ENCODE measurements at places on chromosomes 6 and 20. TPM values are rescaled to one million over a fixed set of nuclear protein-coding genes. Genes with fewer than 3 reads are reported as not detected.
A peak's percentile ranks its signal among the peaks of the same experiment; 100 is the strongest.

Gene ITPR3
- total RNA-seq = 8.7 TPM

GRCh38 chr6:44672841-44673240 is 285.3 kb downstream of the CDC5L start:
- no peak for DNase-seq

DNA sequence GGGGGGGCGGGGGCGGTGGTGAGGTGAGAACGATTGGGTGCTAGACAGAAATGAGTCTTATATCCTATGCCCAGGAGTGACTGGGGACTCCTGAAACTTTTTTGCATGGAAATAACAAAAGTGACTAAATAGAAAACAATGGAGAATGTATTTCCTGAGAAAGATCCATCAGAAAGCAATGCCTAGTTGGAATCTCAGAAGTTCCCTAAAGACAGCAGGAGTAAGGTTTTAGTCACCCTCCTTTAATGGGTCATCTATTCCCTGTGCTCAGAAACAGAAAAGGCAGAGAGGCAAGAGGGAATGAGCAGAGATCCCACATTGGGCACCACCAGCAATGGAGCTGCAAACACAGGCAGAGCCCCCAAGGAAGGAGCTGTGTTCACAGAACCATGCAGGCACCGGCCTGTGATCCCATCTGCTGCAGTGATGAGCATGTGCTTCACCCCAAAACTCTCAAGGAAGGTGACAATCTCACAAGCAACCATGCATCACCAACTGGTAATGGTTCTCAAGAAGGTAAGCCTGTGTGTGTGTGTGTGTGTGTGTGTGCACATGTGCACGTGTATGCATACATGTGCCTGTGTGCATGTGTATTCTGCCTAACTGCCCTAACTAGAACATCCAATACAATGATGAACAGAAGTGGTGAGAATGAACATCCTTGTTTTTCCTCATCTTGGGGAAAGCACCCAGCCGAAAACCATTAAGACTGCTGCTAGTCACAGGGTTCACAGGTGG is 168.4 kb downstream of the WDR27 start:
- no peak for DNase-seq

DNA sequence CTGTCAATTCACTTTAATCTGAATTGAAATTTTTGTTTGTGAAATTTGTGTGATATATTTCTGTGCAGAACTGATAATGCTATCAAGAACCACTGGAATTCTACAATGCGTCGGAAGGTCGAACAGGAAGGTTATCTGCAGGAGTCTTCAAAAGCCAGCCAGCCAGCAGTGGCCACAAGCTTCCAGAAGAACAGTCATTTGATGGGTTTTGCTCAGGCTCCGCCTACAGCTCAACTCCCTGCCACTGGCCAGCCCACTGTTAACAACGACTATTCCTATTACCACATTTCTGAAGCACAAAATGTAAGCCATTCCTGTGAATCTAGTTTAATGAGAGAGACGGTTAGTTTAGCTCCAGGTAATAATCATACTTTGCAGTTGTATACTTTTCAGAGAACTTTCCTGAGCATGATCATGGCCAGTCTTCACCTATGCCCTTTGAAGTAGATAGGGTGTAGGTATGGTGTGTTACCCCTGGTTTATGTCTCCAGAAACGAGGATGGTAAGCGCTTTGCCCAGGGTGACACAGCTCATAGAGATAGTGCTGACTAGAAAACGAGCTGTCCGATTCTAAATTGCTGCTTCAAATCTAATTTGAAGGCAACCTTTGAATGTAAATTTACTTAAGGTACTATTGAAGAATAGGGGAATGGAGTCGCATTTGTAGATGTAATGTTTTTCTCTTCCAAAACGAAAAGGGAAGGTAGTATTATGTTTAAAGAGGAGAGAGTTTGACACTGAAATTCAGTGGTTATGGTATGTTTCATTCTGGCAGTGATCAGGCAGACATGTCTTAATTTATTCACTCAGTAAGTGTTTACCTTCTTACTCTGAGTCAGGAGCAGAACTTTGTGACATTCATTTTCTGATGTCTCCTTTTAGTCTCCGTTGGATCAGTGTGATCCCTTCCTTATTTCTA is 11.4 kb downstream of the MYB start:
- DNase-seq = no peak

- DNase-seq = no peak
These were observed 100.4 kb upstream of the TCF21 start for GRCh38 chr6:133788556-133788955.

Gene HDGFL1
- not detected for total RNA-seq

Gene OPRL1
- total RNA-seq = 2.2 TPM

Gene MLN
- not detected for total RNA-seq

Gene RIMS1
- 3.0 TPM for total RNA-seq

DNA sequence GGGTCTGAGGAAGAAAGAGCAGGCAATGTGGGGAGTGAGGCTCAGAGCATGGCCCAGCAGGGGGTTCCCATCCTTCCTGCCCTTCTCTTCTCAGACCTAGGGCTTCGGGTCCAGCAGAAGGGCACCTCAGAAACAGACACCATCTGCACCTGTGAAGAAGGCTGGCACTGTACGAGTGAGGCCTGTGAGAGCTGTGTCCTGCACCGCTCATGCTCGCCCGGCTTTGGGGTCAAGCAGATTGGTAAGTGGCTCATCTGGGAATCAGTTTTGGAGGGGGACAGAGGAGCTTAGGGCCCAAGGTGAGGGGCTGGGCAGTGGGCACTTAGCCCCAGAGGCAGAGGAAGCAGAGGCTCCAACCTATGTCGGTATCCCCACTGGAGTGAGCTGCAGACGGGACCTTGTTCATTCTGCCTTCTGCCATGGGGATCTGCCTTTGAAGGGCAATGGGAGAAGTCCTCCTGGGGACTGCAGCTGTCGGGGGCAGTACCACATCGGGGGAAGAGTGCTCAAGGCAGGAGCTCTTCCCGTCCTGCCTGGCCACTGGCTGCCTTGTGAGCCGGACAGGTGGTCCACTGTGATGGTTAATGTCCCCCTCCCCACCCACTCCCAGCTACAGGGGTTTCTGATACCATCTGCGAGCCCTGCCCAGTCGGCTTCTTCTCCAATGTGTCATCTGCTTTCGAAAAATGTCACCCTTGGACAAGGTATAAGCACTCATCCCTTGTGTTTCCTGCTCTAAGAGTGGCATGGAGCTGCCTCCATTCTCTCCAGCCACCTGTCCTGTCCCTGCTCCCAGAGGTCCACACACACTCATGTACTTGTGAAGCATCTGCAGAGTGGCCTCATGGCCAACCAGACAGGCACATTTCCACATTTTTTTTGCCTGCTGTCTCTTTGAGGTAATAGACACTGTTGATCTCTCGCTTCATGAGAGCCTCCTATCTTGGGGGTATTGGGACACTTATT is 4.7 kb downstream of the CD40 start:
- DNase-seq = no peak

Gene PRDM1
- 1.1 TPM for total RNA-seq

Gene SLC22A2
- total RNA-seq = 0.36 TPM

DNA sequence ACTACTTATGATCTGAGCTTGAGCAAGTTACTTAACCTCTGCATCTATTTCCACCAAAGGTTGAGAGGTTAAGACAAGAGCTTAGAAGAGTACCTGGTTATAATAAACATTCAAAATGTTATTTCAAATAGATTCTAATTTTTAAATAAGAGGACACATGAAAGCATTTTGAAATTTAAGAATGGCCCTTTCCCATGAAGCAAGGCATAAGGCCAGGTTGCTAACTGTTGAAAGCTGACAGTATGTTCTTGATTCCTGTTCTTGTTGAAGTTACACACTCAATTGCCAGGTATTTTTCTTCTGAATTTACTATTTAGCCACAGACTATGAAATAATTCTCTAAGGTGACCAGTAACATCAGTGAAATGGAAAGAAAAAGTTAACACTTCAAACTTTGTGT is 14.5 kb downstream of the C6orf62 start:
- no peak for DNase-seq

DNA sequence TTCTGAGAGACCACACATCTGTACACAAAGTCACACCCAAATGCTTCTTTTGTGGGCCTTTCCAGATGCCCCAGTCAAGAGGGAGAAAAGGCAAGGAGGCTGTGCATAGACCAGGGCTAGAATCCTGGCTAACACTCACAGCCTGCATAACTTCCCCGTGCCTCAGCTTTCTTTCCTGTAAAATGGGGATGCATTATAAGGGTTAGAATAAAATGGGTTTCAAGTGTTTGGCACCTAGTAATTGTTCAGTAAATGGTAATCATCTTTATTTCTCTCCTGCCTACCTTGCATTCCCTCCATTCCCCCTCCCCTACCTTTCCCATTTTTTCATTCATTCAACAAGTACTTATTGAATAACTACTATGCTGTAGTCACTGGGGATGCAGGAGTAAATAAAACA is 29.4 kb downstream of the UNC5CL start:
- no peak for DNase-seq

- DNase-seq = peak; percentile 86
These were observed at the start of gene SENP6 for GRCh38 chr6:75601304-75602245. Gene SENP6 (plus strand): TSS chr6:75601880. CDS start chr6:75602525, 645 bp downstream.

Gene NOTCH4
- total RNA-seq = 23.0 TPM

- DNase-seq = no peak
These were observed 164.6 kb downstream of the MTFR2 start for GRCh38 chr6:136085370-136086115.

- DNase-seq = no peak
These were observed 173.2 kb downstream of the PDE7B start for GRCh38 chr6:136024711-136025110.

GRCh38 chr6:27176523-27177484 is 70.7 kb upstream of the PRSS16 start:
- DNase-seq = no peak

DNA sequence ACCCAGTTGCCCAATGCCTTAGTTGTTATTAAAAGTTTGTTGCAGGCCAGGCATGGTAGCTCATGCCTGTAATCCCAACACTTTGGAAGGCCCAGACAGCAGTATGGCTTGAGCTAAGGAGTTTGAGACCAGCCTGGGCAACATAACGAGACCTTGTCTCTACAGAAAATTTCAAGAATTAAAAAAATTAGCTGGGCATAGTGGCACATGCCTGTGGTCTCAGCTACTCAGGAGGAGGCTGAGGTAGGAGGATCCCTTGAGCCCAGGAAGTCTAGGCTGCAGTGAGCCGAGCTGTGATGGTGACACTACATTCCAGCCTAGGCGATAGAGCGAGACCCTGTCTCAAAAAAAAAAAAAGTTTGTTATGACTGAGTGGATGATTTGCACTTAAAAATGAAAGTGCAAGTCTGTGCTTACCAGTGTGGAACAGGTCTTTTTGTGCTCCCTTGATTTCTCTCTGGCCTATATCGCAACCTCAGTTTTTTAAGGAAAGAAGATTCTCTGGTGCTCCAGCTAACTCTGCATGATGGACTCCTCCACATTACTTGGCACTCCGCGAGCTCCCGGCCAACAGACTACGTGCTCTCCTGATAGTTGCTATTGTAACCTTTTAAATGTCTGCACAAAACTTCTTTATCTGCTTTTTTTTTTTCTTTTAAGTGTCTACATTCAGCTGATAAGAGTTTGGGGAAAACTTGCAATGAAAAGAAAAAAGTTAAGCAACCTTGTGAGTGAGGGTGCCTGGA is 22.1 kb downstream of the ZKSCAN3 start:
- no peak for DNase-seq

DNA sequence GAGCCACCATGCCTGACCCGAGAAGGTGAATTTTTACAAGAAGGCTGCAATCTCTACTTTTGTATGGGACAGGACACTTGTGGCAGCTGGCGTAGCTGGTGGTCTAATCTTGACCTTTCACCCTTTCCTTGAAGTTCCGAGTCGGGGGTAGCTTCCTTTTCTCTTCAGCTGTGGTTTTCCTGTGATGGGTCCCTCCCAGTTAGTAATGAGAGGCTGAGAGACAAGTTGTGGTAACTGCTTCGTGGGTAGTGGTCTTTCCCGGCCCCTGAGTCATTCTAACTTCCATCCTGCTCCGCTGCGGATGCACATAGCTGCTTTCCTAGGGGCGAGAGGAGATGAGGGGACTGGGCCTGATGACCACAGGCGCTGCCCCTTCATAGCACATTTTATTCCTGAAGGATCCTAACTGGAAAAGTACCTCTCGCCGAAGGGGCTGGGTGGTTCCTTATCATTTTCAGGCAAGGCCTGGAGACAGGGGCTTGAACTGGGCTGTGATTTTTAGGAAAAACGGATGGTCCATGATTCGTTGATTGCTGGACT is 3.1 kb downstream of the SYNJ2 start:
- peak; percentile 39 for DNase-seq

Gene FOXF2
- 28.5 TPM for total RNA-seq

GRCh38 chr20:58555078-58555765 is 40.0 kb upstream of the APCDD1L start:
- DNase-seq = peak; percentile 37

- no peak for DNase-seq
These were observed 166.5 kb downstream of the KIF6 start for GRCh38 chr6:39558591-39559190.

- no peak for DNase-seq
These were observed 73.1 kb downstream of the PRND start for GRCh38 chr20:4794846-4795245.

Gene ZNF334
- total RNA-seq = 5.7 TPM

Gene C20orf141
- total RNA-seq = not detected

DNA sequence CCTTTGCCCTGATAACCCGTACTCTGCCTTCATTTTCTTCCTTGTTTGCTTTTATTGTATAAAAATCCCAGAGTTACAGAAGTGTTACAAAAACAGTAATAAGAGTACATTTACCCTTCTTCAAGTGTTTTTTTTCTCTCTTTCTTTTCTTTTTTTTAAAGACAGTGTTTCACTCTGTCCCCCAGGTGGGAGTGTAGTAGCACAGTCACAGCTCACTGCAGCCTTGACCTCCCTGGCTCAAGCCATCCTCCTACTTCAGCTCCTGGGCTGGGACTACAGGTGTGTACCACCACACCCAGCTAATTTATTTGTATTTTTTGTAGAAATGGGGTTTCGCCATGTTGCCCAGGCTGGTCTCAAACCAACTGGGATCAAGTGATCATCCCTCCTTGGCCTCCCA is 402.7 kb downstream of the CDKAL1 start:
- DNase-seq = no peak

Gene ZBTB22
- 13.2 TPM for total RNA-seq

- no peak for DNase-seq
These were observed 96.6 kb upstream of the FKBP1C start for GRCh38 chr6:63114610-63115211.

DNA sequence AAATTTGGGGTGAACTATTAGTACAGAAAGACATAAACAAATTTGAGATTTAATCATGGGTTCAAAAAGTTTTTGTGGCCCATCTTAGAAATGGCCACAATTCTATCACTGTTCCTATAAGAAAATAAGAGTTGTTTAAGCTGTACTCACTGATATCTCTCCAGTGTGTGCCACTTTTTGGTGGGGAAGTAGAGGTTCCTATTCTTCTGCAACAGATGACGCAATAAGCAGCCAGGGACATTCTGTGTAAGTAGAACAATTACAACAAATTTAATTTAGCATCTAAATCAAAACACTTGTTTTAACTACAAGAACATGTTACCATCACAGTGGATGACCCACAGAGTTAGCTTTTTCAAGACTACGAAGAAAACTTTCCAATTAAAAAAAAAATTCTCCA is 9.9 kb downstream of the SERAC1 start:
- DNase-seq = no peak
